Neural crest cell (in vitro differentiated cells): ENCODE measurements at places on chromosomes 6 and 20.

DNA sequence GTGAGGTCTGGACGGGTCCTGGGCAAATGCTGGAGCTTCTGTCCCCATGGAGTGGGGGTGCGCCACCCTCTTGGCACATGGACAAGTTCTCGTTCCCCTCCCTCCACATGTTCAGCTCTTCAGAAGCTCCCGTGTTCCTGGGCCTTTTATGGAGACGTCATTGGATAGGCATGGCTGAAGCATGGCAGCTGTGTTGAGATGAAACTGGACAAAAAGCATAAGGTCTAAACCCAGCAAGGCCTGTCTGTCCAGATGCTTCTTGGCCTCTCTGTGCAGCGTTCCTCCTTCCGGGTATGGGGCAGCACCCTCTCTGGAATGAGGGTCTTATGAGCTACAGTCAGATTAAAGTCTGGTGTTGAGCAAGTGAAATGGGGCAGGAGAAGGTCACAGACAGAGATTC lies 26.8 kb downstream of the TBC1D20 start:
- no peak for DNase-seq

DNA sequence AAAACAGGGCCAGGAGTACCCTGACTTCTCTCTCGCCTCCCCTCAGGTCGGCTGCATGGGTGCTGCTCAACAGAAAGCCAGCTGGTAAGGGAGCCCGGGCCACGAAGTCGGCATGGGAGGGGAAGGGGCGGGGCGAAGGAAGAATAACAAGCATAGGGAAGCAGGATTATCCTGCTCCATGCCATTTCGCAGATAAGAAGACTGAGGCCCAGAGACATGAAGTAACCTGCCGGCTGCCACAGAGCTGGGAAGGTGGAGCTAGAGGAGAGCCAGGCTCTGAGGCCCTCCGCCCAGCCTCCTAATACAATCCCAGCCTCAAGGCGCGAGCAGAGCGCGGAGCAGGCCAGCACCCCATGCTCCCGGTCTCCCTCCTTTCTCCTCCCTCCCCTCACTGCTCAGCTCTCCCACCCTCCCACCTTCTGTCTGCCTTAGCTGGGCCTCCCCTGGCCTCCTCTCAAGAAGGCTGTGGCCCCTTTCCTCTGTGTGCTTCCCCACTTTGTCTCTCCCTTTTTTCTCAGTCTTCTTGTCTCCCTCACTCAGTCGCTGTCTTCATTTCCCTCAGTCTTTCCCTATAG lies 13.2 kb upstream of the HMGA1 start:
- DNase-seq, result no peak

GRCh38 chr6:131381709-131382093 lies 191.3 kb upstream of the ARG1 start:
- no peak for DNase-seq

GRCh38 chr6:2615251-2615650 lies 135.5 kb downstream of the MYLK4 start:
- no peak for DNase-seq

DNA sequence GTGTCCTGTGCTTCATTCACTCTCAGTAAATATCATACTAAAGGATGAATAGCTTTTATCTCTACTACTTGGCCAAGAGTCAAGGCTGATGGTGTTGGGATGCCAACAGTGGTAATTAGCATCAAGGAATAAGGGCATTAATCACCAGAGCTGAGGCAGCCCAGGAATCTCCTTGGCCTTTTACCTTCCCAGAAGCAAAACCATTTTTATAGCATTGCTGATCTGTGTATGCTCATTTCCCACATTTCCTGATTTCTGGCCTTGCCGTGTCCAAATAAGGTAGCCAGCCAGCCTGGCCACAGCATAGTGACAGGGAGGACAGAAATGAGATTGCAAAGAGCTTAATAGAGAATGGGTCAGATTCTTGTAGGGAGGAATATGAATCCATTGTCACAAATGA lies 76.7 kb upstream of the FOXO3 start:
- no peak for DNase-seq

- no peak for DNase-seq
These were observed 136.2 kb upstream of the STMND1 start for GRCh38 chr6:16965689-16966088.

- no peak for DNase-seq
These were observed 66.5 kb upstream of the RNF146 start for GRCh38 chr6:127200114-127200513.

- DNase-seq, result no peak
These were observed 23.6 kb downstream of the THEMIS start for GRCh38 chr6:127877231-127877630.

DNA sequence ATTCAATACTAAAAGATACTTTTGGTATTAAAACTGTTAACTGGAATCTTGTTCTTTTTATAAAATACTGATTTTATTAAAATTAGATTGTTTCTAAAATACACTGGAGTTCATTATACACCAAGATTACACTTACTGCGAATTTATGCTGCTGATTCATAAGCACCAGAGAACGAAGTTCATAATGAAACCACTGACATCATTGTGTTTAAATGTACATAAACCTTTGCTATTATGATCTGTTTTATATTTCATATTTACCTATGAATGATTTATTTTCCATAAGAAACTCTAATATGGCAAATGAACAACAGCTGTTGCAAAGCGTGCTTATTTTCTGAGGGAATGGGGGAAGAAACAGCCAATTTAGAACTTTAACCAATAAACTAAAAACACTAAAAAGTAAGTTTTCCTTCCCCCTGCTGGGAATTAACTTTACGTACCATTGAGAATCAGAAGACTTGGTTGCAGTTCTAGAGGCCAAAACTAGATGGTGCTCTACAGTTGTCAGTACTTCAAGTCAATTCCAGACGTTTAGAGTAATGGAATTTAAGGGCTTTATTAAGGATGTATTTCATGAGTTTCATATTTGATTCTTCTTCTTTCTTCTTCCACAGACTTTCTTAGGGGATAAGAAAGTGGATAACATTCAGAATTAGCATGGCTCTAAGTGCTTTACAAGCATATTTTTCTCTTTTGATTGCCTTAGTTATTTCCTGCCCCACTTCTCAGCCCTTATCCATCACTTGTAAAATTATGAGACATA lies 30.8 kb upstream of the COL19A1 start:
- DNase-seq, result no peak

DNA sequence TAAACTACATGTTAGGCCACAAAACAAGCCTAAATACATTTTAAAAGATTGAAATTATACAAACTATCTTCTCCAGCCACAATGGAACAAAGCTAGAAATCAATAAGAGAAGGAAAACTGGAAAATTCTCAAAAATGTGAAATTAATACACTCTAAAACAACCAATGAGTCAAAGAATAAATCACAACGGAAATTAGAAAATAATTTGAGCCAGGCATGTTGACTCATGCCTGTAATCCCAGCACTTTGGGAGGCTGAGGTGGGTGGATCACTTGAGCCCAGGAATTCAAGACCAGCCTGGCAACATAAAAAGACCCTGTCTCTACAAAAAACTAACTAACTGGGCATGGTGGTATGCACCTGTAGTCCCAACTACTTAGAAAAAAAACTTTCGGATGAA lies 6.3 kb upstream of the WFDC13 start:
- no peak for DNase-seq

DNA sequence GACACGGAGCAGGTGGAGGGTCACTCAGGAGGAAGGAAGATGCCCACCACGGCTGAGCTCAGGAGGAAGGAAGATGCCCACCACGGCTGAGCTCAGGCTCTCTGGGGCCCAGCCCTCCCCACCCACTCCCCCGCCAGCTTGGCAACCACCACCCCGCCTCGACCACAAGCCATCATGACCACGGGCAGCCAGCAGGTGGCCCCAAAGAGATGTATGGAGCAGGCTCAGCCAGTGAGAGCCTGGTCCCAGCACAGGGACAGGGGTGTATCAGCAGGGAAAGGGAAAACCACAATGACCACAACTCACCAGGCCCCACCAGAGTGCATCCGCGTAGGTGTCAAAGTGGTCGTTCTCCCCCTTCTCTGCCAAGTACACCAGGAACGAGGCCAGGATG lies 30.4 kb downstream of the KCNQ2 start:
- DNase-seq, result peak; percentile 38

- DNase-seq, result no peak
These were observed 367.9 kb upstream of the SLC35B3 start for GRCh38 chr6:8803181-8803760.

DNA sequence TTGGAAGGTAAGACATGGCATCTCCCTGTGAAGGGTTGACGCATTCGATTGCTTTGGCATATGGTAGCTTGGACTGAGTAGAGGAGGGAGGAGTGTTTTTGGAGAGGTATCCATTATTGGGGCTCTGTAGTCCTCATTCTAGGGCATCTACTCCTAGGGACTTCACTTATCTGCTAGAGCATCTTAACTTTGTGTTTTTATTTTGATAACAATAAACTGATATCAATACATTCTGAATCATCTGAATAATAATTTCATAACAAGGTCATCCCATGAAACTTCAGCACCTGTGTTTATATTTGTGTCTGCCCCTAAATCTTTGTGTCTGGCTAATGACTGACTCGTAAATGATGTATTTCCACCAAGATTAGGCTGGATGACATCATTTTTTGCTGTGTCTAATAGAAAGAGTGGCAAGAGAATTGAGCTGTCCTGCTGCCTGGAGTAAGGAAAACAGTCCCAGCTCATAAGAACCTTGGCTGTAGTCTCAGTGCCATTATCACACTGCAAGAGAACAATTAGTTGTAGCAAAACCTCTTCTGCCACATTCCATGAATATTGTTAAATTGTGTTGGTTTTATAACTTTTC lies 288.5 kb downstream of the PRL start:
- no peak for DNase-seq

DNA sequence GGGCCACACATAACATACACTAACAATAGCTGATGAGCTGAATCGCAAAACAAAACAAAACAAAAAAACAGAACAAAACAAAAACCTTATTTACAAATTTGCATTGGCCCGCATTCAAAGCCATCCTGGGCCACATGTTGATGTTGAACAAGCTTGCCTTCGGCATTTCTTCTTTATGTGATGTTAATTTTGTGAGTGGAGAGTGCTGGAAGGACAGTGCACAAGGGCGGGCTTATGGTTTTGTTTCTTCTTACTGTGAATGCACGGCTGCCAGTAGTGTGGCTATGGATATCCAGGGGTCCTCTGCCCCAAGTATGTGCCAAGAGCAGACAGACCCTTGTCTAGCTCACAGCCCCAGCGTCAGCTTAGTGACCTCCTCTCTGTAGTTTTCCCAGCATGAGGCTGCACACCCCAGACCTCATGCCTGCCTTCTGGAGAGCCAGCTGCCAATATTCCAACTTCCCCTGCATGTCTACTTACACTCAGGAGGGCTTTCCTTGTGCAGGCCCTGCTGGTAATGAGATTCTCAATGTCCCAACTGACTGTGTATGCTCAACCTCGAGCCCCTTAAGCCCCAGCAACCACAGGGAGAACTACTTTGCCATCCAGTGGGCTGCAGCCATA lies 24.9 kb downstream of the ZNF292 start:
- DNase-seq, result no peak

DNA sequence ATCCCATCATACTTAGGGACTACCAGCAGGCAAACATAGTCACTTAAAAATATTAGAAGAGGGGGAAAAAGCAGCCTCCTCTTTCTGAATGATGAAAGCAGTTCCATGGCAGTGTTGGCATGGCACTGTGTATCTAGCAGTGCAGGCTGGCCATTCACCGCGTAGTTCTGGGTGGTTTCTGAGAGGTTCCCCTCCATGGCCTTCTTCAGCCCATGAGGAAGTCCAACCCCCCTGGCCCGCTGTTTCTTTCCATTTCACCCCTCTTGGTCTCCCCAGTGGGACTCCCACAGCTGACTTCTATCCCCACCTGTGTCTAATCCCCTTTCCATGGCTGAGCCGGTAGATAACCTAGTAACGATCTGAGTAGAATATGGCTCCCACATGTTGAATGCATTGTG lies 17.0 kb downstream of the PPARD start:
- DNase-seq, result no peak

DNA sequence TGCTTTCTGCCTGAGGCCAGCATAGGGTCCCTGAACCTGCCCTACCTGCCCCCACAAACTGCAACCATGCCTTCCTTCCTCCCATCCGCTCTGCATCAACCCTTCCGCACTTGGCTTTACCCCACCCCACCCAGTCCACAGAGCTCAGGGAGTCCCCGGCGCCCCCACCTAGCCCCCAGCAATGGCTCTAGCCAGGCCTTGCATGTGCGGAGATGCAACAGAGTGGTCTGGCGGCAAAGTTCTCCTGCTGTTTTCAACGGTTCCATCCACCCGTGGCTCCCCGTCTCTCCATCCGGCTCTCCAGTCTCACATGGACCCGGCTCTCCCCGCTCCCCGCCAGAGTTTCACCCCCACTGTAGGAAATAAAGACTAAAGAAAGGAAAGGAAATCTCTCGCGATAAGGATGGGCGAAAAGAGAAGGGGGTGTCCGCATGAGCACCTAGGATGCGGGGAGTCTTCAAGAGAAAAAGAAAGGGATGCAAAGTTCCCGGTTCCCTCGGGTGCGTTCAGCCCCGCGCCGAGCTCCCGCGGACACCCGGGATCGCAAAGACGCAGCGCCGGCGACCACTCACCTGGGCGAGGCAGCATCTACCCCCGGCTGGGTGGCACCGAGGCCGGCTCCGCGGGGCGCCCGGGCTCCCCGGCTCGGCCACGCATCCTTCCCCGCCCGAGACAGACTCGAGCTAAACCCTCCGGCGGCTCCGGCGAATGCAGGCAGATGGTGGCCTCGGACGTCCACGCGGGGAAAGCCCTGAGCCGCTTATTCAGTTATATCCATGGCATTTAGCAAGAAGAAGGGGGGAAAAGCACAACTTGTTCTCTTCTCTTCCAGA lies 579 bp downstream of the LRFN2 start:
- DNase-seq, result peak; percentile 12

DNA sequence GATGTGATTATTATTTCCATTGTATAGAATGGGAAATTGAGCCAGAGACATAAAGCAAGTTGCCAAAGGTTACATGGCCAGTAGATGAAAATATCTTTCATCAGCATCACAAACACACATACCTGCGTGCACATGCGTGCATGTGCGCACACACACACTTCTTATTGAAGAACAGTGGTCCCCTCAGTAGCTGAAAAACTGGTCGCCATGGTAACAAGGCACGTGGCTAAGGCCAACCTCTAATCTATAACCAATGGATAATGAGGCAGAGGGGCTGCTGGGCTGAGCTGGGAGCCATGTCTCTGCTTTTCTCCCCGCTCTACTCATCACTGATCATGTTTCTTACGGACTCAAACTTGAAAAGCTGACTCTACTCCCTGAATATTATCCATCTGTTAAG lies 60.3 kb downstream of the NRSN1 start:
- no peak for DNase-seq

GRCh38 chr20:54139188-54139587 lies 34.6 kb downstream of the CYP24A1 start:
- no peak for DNase-seq

GRCh38 chr6:53239526-53239925 lies 90.9 kb upstream of the GCM1 start:
- no peak for DNase-seq
